ENCODE measurements at places on chromosomes 5 and 9.

DNA sequence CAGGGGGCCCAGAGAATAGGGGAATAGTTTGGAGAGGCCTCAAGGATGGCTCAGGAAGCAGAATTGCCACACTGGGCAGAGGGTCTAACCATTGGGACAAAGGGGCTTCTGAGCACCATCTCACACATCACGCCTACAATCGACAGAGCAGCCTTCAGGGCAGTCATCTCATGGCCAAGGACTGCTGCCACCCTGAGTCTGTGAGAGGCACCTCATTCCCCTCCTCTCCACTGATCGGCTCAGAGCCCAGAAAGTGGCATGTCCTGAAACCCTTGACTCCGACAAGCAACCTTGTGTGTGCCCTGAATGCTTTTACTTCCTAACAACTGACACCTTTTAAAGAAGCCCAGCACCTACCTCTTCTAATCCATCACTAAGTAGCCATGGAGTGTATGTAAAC is 128.9 kb upstream of the PTPN3 start:
- no peak for DNase-seq

DNA sequence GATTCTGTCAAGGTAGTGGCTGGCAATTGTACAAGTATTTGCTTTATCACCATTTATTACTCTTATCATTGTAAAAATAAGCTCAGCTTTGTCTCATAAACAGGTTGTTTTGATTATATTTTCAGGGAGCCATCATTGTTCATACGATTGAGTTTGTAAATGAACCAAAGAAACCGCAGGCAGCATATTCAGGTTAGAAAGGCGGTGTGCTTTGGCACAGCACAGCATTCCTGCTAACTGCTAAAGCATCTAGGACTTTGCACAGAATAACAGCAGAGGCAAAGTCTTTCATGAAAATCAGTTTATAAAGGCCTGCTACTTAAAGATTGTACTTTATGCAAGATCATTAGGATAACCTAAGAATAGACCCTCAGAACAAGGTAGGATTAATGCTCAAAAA is 281.5 kb upstream of the SLC24A2 start:
- no peak for DNase-seq

GRCh38 chr5:850511-851006 is at the start of gene ZDHHC11:
Gene ZDHHC11 (minus strand): TSS chr5:850986. CDS start chr5:850602, 384 bp downstream.
- no peak for DNase-seq

DNA sequence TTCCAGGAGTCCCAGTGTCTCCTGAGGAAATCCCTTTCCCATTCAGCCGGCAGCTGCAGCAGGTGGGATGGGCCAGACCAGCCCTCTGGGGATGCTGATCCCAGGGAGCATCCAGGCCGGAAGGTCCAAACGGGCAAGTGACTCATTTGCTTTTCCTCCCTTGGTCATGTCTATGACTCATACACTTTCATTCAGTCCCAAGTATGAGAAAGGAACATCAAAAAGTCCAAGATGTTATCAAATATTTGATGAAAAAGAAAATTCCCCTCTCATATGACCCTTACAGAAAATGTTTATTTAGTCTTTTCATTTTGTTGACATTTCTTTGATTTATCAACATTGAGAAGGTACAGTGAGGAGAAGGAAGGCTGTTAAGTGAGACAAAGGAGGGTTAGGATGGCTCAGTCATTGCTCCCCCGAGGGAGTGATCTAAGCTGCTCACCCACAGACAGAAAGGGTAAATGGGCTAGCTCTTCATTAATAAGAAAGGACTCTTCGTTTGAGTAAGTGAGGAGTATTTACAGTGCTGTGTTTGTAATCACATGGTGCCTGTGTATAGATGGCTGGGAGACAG is 117.6 kb upstream of the ANKRD55 start:
- DNase-seq: no peak

GRCh38 chr5:73642344-73642743 is 16.3 kb downstream of the ARHGEF28 start:
- DNase-seq: no peak

GRCh38 chr5:52950686-52951085 is 38.5 kb upstream of the ITGA2 start:
- no peak for DNase-seq

- peak; percentile 27 for DNase-seq
Observed at GRCh38 chr9:134982311-134982710, 64.6 kb upstream of the FCN1 start.

DNA sequence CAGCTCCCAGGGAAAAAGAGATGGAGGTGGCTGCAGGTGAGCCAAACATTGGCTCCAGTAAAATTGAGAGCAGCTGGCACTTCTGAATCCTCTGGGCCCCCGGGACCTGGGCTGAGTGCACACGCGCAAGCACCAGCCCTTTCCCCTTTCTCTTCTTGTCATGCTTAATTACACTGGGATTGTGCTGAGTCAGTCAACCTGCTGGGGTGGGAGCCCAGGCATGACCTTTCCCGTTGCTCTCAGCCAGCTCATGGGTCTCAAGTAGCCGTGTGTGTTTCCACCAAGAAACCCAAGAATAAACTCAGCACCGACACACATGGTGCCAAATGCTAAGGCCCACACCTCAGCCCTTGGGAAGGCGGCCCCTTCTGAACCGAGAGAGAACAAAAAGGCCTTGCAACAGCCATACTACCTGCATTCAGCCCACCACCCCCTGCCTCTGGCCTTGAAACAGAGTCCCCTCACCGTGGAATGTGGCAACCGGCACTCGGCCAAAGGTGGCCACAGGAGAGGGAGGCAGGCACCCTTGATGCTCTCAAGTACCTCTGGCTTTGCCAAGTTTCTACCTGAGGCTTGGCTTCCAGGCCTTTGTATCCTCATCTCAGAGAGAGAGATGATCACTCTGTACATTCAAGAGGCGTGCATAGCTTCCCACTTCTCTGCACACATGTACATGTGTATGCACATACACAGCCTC is 28.1 kb downstream of the SLIT3 start:
- DNase-seq: no peak

GRCh38 chr9:101846161-101846560 is 107.7 kb upstream of the GRIN3A start:
- no peak for DNase-seq

DNA sequence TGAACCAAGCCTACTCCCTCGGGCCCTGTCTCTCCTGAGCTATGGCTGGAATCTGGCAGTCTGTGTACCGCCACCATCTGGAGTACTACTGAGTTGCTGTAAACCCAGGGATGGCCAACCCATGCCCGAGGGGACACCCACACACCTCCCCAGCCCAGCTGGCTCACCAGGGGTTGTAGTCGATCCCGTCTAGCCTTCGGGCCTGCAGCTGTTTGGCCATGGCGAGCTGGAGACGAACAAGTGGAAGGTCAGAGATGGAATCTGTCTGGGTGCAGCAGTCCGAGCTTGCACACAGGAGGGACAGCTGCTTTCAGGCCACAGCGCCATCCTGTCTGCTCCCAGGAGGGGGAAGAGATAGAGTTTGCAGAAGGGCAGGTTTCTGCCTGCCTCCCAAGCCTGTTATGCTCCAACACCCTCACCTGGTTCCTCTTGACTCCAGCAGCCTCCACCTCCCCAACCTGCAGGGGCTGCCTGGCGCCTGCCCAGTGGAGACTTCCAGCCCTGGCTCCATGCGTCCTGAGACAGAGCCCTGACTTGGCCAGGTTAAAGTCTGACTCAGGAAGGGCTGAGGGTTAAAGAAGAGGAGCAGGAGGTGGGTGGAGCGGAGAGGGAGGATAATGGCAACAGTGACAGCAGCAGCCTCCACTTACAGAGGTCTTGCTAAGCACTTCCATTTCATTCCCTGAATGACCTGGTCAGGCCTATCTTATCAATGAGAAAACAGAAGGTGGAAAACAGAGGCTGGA is 15.8 kb upstream of the SPOUT1 start:
- no peak for DNase-seq

- peak; percentile 66 for DNase-seq
Observed at GRCh38 chr5:178576591-178577351, 13.4 kb downstream of the COL23A1 start.

DNA sequence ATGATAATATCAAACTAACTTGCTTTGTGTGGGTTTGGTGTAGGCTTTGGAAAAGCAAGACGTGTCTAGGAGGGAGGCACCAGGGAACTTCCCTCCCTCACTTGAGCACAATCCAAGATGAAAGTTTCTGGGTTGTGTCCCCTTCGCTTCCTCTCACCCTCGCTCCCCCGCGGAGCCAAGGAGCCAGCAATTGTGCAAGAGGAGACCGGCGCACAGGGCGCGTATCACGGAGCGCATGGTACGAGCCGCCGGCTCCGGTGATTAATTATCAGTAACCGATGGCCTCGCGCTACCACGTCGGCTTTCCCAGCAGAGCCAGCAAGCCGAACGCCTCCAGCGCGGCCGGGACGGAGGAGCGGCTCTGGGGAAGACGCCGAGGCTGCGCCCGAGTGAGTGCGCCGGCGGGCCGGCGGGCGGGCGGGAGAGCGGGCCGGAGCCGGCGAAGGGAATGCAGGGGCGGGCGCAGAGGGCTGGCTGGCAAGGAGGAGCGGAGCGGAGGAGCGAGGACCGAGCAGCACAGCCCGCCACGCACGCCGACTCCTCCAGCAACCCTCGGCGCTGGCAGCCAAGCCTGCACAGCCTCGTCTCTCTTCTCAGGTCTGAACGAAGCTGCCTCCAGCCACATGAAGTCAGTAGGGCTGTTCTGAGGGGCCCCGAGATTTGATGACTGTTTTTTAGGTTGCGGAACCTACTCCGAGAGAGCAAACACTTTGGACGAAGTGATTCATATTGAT is 143.6 kb downstream of the BNC2 start:
- DNase-seq: peak; percentile 88

GRCh38 chr9:127004946-127005769 is 90.6 kb downstream of the RALGPS1 start:
- no peak for DNase-seq

- DNase-seq: no peak
Observed at GRCh38 chr9:36194326-36195000, 3.7 kb downstream of the CLTA start.

GRCh38 chr5:57346328-57346727 is 136.3 kb downstream of the ACTBL2 start:
- DNase-seq: no peak

- DNase-seq: no peak
Observed at GRCh38 chr5:5320062-5320805, 102.2 kb upstream of the ICE1 start.

DNA sequence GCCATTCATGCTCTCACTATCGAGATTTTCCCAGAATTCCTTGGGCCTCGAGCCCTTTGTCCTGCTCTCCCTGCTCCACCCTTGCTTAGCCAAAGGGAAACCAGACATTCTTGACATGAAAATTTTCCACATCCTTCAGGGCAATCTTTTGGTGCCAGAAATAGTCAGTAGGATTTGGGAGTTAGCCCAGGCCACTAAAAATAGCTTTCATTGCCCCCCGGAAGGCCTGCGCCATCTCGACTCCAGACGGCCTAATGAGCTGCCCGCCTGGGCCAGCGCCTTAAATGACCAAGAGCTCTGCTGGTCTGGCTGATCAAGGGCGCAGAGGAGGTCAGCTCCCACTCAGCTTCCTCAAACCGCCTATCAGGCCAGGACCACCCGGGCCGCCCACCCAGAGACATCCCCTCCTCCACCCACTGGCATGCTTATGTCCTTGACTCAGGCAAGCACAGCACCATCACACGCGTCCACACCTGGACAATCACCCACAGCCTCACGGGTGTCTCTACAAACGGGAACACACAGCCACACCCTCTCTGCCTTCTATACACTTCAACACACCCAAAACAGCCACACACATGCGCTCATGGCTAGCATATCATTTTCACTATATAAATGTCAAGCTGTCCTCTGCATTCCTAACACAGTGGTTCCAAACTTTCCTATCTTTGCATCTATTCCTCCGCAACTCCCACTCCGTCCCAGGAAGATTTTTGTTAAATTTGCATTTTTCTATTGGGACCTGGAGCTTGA is 20.9 kb downstream of the DUSP1 start:
- no peak for DNase-seq

DNA sequence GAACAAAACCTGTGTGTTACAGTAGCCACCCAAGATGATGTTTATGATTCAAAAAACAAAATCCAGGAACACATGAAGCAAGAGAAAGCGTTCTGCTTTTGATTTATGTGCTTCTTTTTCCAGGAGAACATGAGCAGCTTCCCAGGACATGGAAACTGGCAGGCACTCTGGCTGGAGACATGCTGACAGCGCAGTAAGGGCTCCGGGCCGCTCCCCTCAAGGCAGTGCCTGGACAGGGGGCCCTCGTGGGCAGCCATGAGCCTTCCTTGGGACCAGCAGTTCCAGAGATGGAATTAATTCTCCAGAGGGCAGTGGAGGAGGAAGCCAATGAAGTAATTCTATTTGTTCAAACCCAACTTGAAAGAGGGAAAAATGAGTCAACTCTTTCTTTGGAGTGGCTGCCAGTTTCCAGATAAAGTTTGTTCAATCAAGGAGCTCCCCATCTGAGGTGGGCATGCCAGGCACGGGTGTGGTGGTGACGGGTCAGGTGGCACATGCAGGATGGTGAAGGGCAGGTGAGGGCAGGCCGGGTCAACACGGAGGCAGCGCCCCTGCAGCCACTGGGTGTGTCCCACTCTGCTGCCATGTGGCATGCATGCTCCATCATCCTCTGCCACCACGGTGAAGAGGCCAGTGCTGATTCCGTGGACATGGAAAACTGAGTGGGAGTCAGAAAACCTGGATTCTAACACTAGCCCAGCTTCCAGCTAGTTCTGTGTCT is 83.8 kb downstream of the OTULIN start:
- DNase-seq: peak; percentile 58

DNA sequence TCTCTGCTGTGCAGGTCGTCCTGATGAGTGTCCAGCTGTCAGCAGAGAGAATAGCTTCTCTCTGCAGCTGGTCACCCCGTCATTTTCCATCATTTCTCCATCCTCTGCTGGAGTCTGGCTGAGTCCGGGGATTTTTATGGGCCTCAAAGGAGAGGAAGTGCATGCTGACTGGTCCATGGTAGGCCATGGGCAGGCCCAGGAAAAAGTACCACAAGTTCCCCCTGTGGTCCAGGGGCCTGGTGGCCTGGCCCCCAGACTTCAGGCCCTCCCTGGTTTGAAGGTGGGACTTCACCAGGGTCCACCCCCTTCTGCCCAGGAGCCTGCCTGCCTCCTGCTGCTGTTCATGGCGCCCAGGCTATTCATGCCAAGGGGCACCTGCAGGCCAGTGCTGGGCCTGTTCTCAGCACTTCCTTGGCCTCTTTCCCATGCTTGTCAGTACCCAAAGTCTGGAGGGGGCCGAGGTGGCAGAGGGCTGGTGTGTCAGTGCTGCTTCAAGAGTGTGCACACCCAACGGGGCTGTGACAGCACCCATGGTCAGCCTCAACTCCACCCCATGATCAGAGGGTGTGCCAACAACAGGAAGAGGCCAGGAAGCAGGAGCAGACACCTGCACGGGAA is 7.3 kb upstream of the MTMR12 start:
- no peak for DNase-seq

DNA sequence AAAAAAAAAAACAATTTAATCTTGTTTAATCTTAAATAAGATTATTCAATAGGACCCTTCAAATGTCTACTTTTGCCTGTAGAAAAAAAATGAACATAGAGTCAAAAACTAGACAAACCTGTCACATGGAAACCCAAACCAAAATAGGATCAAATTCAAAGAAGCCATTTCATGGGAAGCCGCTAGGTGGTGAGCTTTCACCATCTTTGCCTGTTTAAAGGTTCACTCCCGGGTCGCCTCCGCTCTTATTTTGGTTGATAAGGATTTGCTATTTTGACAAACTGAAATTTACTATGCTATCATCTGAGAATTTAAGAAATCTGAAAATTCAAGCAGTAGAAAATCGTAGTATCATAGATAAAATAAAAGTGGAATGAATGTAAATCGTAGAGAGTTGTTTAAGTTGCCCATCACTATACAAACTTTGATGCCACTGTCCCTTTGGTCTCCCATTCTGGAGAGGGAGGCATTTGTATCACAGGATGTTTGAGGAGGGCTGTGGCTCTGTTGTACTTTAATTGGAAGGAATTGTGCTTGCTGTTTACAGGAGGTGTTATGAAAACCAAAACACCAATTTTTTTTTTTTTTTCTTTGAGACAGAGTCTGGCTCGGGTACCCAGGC is 43.5 kb upstream of the DNAH5 start:
- DNase-seq: peak; percentile 64
